ENCODE measurements at places on chromosomes 1 and 21.
A peak's percentile ranks its signal among the peaks of the same experiment; 100 is the strongest.

- DNase-seq = no peak
Measured at GRCh38 chr1:23867542-23867894, 572 bp downstream of the FUCA1 start.

DNA sequence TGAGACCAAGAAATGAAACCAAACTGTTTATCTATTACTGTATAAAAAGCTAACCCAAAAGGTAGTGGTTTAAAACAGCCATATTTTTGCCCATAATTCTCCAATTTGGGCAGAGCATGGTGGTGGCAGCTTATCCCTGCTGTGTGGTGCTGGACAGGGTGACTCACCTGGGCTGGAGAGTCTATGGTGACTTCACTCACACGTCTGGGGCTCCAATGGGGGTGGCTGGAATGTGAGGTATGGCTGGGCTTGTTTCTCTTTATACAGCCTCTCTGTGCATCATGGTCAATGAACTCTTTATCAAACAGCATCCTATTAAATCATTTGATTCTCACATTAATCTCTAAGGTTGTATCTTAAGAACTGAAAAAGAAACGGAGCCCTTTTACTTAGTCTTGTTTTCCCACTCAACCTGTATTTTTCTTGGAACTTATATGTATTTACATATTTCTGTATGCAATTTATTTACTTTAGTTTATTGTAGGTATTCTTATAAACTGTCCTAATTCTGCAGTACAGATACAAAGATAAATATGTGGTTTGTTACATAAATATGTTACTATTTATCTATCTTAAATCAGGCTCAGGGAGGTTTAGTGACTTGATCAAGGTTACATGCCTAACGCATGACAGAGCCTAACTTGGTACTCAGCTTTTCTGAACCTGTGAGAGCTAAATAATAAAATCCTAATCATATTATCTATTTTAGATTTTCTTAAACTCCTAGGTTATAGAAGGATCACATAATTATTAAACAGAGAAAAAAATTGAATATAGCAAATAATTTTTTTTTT, 37.5 kb upstream of the WLS start:
- no peak for DNase-seq

GRCh38 chr1:24902471-24902891, 27.6 kb downstream of the RUNX3 start:
- DNase-seq = no peak

- no peak for DNase-seq
Measured at GRCh38 chr1:47983691-47984090, 13.5 kb downstream of the TRABD2B start.

DNA sequence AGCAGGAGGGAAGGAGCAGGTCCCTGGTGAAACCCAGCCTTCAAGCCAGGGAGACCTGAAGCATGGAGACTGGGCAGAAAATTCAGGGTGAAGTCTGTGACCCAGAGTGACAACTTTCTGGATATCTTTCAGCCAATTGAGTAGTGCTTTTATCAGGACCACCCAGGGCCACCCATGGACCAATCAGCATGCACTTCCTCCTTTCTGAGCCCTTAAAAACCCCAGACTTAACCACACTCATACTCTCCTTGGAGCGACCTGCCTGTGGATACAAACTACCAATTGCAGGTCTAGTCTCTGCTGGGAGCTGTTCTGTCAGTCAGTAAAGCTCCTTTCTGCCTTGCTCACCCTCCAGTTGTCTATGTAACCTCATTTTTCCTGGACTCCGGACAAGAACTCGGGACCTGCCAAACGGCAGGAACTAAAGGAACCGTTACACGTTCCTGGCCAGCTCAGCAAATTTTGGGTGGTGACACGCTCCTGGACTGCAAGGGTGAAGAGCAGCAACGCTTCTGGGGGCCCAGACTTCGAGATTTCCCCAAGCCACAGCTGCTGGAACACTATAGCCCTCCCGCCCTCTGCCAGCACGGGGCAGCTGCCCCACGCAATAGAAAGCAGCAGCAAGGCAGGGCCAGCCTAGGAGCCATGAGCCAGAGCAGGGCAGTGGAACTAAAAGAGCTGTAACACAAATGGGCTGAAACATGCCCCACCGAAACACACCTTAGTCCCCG, 1183.4 kb downstream of the AMY1C start:
- DNase-seq = no peak

GRCh38 chr1:11967028-11967547, 13.2 kb upstream of the MFN2 start:
- peak; percentile 65 for DNase-seq

DNA sequence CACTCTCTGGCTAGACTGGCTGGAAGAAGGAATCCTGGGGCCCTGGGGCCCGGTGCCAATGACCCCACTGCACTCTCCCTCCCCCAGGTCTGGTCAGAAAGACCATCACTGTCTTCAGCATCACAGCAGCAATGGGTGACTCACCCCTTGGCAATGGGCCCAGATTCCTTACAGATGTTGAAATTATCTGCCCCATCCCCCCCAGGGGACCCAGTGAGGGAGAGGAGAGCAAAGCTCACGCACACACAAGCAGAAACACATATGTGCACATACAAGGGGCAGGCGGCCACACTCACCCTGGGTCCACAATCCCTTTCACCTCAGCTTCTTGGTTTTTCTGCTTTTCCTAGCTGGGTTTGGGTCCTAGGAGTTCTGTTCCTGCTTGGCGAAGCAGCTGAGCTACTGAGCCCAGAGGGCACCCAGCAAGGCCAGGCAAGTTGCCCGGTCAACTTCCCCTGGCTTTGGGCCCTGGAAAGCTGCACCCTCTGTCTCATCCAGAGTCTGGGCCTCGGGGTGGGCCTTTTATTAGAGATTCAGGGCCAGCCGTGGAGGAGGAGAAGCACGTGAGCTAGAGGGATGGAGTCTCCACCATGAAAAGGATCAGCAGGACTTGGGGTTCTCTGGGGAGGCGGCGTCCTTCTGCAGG, 2.6 kb downstream of the COL16A1 start:
- DNase-seq = peak; percentile 59

- no peak for DNase-seq
Measured at GRCh38 chr1:78728359-78728758, 78.7 kb downstream of the IFI44 start.

DNA sequence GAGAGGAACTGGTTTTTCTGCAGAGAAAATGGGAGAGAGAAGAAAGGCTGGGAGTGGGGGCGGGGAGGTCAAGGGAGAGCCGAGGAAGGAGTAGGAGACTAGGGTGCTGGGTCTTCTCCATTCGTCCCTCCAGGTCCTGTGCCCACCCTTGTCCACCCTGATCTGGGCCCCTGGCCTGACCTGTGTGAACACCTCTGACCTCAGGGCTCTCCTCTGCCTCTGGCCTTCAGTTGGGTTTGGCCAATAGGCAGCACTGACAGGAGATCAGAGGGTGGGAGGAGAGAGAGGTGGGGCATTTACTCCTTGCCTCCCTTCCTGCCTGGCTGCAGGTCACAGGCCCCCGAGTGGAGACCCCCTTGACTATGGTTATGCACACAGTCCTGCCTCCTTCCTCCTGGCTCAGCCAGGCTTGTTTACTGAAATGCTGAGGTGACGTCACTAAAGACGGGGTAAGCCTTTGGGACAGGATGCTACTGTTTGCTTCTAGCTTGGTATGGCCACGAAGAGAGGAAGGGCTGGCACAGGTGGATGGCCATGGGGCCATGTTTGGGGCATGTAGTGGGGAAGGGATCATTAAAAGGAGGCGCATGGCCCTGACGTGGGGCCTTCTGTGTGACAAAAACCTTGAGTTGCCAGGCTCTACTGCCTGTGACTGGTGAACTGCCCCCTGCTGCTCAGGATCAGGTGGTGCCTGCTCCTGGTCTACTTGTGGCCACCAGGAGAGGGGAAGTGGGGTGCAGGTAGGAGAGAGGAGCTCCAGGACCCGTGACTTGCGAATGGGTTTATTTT, 248.7 kb upstream of the CSF3R start:
- no peak for DNase-seq

DNA sequence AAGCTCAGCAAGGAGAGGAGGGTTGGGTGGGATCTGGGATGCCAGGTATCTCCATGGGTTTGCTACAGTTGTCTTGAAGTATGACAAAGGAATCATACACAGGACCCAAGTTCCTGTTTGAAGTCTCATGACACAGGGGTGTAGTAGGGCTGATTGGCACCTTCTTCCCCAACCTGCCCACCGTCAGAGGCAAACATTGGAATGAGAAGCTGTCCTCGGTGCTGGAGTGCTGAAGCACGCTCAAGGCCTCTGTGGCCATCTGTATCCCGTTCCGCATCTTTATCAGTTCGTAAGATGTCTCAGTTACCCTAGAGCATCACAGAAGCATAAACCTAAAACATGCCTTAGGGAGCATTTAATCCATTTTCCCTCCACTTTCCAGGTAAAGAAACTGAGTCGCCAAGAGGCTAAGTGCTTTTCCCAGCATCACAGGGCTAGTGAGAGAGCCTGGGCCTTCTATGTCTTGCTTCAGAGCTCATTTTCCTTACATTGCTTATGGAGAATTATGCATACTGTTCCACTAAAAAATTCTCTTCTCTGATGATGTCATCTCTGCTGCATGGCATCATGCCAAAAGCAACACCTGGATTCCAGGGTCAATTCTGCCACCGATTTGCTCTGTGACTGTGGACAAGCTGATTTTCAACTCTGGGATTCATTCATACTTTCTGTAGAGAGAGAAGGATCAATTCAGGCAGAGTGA, 34.2 kb downstream of the VWA5B1 start:
- no peak for DNase-seq

DNA sequence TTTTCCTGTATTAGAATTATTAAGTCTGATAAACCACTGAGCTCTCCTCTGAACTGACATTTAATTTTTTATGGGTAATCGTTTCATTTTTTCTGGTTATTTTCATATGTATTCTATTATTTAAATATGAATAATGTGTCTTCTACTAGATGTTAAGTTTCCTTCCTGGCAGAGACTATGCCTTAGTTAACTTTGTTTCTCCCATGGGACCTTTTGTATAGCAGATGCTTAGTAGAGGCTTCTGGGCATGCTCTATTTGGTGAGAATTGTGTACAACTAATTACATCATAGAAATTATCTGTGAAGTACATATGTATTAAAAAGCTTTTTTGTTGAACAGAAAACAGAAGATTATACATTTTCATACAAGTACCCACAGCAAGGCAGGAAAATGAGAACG, 23.4 kb downstream of the CTBS start:
- DNase-seq = no peak

DNA sequence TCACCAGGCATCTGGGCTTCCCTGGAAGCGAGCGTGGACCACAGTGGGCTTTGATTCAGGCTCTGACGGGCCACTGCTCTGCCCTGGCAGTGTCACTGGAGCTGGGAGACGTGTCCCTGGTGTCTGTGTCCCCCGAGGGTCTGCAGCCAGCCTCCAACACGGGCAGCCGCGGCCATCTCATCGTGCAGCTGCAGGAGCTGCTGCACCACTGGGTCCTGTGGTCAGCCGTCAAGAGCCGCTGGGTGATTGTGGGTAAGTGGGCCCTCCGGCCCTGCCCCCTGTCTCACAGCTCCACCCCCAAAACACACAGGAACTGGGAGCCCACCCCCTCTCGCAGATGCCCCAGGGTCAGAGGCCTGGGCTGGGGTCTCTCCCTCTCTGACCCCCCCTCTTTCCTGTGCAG, 40.7 kb downstream of the DISP3 start:
- no peak for DNase-seq

DNA sequence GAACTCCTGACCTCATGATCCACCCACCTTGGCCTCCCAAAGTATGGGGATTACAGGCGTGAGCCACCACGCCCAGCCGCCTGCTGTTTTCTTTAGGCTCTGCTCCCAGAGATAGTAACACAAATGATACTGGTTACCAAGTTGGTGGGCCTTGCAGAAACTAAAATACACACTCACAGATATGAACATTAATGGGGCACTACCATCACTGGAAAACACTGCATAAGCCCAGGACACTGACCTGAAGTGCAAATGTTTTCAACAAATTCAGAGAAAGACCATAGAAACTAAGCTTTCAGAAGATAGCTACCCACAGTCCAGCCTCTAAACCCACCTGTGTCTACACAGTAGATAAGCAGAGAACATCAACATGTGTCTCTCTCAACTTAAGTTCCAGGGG, 180.5 kb downstream of the FCRL5 start:
- DNase-seq = no peak

GRCh38 chr1:153358691-153358975, 979 bp downstream of the S100A9 start:
- DNase-seq = no peak

DNA sequence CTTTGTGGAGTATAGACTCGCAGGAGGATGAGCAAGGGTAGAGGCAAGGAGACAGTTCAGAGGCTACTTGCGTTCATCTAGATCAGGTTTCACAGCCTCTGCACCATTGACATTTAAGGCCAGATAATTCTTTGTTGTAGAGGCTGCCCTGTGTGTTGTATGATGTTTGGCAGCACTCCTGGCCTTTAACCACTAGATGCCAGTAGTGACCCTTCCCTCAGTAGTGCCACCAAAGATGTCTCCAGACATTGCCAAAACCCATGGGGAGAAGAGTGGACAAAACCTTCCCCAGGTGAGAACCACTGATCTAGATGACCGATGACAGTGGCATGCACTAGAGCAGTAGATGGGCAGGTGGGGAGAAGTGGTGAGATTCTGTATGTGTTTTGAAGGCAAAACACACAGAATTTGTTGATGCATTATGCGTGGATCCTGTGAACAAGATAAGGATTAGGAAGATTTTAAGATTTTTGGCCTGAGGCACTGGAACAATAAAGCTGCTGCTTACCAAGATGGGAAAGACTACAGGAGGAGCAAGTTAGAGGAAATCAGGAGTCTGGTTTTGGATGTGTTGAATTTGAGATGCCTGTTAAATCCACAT, 9.9 kb upstream of the COG2 start:
- DNase-seq = peak; percentile 76

GRCh38 chr1:241990040-241990439, 8.9 kb downstream of the MAP1LC3C start:
- DNase-seq = peak; percentile 66

GRCh38 chr1:200731654-200732332, 6.9 kb upstream of the CAMSAP2 start:
- no peak for DNase-seq

GRCh38 chr1:167714098-167714438, 7.7 kb upstream of the MPZL1 start:
- no peak for DNase-seq

GRCh38 chr1:206679738-206680211, 4.9 kb upstream of the MAPKAPK2 start:
- no peak for DNase-seq

DNA sequence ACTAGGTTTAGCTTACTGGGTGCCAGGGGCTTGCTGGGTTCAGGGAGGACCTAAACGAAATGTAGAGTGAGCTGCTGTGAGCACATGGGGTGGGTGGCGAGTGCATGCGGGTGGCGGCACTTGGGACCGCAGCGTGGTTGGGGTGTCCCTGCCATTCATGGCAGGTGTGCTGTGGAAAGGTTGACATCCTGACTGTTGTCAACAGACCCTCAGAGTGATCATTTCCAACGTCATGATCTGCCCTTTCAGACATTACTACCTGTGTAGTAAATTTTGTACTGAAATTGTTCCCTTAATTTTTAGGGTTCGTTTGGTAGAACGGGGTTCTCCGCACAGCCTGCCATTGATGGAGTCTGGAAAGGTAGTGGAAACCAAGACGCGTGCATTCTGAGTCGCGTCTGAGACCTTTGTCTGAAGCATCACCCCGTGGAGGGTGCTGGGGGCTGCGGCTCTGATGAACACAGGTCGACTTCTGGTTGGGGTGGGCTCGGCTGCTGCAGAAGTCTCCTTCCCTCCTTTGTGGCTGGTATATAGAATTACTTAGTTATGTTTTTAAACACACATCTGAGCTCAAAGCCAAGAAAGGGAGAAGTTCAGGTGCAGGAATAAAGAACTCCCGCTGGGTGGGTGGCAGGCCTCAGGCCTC, 43.3 kb downstream of the S100B start:
- DNase-seq = no peak
